ENCODE measurements at places on chromosomes 11 and 22.
A peak's percentile ranks its signal among the peaks of the same experiment; 100 is the strongest.

DNA sequence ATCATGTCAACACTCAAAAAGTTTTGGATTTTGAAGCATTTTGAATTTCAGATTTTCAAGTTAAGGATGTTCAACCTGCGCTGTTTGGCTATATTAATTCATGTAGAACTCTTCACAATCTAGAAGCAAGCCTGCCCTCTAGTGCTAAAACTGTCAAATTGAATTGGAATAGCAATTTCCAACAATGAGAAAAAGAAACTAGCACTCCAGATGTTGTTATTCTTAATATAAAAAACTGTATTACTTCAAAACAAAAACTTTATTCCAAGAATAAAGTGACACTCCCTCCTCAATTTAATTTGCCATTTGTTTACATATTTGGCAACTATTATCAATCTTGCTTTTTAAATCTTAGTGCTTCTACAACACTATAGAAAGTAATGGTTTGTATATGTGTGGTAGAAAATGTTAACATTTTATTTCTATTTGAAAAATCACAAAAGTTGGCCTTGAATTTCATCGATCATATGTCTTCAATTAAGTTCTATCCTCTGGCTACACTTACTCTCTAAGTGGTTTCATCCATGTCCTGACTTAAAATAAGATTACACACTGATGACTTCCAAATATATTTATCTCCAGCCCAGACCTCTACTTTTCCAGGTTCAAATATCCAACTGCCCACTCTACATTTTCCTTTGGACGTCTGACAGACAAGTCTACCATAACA, 36.6 kb downstream of the DCUN1D5 start:
- DNase-seq = peak; percentile 76

- no peak for DNase-seq
Measured at GRCh38 chr22:19354201-19354600, 62.7 kb upstream of the CLTCL1 start.

DNA sequence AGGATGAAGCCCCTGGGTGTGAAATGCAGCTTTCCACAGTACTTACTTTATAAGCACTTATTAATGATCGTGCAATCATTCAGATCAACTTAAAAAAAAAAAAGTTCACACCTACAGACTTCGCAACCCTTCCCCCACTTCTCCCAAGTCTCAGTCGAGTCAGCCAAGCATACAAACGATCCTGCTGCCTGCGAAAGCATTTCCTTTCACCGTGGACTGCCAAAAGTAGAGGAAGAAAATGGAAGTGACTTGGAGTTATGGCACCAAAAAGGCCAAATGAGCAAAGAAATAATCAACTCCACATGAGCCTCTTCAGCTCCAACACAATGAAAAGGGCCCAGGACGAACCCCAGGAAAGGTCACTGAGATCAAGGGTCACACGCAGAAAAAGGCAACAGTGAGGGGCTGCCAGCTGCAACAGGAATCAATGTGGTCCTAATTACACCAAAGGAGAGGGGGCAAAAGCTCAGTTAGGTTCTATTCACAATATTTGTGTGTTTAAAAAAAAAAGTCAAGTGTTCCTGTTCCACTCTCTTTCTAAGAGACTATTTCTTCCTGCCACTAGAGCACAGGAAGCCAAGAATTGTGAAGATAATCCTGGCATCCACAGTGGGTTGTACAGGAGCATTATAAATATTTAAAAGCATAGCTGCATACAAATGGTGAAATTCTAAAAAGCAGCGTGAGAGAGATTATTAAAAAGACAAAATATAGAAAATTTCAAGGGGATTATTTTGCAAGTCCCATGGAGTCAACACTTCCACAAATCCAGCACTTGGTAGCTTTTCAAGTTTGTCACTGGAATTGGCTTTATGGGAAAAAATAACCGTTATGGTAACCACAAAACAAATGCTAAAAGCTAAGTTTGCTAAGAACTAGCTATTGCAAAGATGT, 28.4 kb downstream of the CDON start:
- DNase-seq = no peak

GRCh38 chr11:12617632-12618031, 56.6 kb upstream of the TEAD1 start:
- no peak for DNase-seq

- peak; percentile 57 for DNase-seq
Measured at GRCh38 chr11:62508336-62509058, 38.1 kb downstream of the AHNAK start.

- DNase-seq = no peak
Measured at GRCh38 chr11:70498171-70498571, 99.8 kb downstream of the CTTN start.

DNA sequence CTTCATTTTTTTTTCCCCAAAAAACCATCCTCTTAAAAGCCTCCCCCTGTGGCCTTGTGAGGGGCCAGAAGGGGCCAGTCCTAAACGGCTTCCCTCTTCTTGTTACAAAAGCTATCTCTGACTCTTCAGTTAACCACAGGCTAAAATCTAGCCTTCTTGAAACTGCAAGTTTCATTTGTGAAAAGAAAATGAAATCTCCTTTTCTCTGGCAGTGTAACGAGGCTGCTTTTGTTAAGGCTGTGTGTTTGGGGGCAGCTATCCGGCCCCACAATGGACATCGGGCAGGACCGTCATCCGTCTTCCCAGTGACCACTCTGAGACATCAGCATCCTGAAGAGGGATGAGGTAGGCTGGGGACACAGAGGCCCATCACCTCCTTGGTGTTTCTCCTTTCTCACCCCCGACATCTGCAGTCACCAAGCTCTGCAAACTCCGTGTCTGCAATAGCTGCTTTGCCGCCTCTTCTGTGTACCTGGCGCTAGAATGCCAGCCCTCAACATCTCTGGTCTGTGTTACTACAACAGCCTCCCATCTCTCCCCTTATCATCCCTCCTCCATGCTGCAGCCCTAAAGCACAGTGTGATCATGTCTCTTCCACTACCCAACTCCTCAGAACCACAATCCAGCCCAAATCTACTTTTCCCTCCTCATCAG, 94.0 kb downstream of the RCN1 start:
- DNase-seq = no peak

DNA sequence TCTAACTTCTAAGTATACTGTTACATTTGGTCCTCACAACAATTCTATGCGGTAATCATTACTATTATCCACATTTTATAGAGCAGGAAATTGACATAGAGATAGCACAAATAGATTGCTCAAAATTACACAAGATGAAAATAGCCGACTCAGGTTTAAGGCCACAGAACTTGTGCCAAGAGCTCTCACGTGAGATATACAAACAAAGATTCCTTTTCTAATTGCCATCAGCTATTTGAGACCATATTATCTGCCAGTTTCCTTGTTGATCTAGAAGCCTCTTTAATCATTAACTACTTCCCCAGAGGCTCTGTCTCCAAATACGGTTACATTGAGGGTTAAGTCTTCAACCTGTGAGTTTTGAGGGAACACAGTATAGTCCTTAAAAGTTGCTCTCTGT, 61.0 kb upstream of the GLYATL1B start:
- no peak for DNase-seq

- DNase-seq = no peak
Measured at GRCh38 chr11:103898577-103899336, 137.7 kb upstream of the DDI1 start.

DNA sequence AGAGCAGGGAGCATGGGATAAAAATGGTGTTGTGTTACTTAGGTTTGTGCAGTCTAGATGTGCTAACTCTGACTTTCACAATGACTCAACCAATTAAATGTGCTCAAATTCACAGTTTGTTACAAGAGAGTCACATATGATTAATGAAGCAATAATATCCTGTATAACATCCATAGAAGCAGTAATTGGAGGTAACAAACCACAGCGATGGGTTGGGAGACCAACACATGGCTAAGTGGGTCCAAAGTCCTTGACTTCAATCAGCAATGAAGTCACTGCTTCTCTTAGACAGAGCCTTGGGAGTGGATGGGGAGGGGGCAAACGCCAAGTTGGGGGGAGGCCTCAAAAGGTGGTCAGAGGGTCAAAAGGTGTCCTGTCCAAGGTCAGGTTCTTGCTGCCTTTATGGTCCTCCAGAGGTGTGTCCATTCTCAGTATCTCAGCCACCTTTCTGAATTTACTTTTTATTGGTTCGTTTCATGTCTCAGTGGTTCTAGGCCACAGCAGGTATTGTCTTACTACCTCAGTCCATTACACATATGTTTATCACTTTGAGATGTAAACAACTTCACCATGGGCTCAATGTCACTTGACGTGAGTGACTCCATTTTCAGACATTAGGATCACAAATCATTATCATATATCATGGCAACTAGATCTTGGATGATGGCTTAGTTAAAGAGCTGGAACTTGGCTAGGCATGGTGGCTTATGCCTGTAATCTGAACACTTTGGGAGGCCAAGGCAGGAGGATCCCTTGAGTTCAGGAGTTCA, 32.4 kb downstream of the SLN start:
- no peak for DNase-seq

DNA sequence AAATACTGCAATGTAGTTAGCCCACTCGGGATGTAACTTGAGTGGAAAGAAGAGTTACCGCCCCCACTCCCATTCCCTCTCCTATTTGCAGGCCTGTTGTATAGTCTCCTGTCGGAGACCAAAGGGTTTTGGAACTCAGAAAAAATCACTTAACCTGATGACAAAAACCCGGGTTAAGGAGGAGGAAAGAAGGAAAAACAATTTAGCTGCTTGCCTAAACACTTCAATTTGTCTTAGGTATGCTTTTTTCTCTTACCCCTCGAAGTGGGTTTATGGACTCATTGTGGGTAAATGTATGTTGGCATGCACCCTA, 2.2 kb downstream of the YAP1 start:
- peak; percentile 36 for DNase-seq

DNA sequence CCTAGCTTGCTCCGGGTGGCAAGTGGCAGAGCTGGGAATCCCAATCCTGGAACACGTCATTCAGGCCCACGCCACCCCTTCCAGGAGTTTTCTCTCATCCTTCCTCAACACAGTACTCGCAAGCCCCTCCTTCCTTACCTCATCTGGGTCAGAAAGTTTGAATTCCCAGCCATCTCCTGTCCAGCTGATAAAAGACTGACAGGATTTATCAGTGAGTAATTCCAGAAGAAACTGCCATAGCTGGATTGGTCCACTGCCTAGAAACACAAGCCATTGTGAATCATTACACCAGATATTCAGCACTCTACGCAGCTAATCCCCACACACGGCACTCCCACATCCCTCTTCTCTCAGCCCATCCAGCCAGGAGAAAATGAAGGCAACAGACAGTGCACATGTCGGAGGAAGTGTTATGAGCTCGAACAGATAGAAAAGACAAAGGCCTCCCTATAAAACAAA, 124.0 kb downstream of the ETS1 start:
- DNase-seq = peak; percentile 80

- DNase-seq = no peak
Measured at GRCh38 chr11:61918938-61919704, 1.8 kb upstream of the RAB3IL1 start.

DNA sequence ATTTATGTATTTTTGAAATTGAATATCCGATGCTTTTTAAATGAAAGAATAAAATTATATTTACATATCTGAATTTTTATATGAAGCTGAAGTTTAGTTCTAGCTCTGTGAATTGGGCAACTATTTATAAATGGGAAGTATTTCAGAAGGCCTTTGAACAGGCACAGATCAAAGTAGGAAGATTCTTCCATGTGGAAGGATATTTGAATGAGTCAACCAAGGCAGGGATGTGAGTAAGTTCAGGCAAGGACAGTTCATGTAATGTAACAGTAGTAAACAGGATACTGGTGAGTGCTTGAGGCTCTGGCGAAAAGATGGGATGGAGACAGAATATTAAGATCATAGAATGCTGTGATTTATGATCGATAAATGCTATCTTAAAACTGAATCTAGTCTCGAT, 417.8 kb upstream of the CCDC179 start:
- peak; percentile 58 for DNase-seq

DNA sequence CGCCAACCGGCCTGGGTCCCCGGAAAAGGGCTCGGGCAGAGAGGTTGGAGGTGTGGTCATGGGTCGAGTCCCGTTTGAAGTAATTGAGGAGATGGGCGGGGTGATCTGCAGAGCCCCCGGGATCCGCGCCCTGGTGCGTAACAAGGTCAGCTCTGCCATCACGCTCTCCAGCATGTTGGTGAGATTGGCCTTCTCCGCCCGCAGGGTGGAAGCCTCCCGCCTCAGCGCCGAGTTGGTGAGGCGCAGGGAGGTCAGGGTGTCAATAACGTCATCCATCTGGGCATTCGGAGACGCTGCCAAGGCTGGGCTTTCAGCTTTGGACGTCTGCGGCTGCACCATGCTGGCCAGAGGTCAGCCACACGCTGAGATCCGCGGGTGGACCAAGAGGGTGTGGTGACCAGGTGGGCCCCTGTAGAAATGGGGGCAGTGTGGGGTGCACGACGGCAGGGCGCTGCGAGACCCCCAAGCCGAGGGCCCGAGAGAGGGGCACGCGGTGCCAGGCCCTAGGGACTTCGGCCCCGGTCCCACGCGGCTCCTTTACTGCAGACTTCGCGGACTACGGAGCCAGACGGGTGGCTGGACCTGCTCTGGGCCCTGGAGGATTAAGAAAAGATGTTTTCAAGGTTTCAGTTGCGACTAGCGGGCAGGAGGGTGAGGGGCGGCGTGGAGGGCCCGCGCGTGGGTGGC, 672 bp downstream of the RTL6 start:
- peak; percentile 16 for DNase-seq

DNA sequence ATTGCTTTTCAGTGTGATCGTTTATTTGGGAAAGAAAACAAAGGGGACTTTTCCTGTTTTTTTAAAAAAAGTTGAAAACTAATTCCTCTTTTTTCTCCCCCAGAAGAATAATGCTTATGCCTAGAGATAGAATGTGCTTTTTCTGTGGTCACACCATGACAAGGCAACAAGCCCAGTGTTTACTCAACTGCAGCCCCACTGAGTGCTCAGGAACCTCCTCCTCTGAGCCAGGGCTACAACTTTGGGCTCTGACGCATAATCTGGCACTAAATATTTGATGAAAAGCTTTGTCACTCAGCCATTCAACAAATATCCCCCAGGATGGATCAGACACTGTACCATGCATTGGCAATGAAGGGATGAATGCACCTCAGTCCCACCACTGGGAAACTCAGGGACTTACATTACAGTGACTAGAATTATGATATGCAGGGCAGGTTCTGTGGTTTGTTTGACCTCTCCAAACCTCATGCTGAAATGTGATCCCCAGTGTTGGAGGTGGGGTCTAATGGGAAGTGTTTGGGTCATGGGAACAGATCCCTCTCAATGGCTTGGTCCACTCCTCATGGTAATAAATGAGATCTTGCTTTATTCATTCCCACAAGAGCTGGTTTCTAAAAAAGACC, 155.9 kb downstream of the CCDC34 start:
- DNase-seq = peak; percentile 30

- peak; percentile 61 for DNase-seq
Measured at GRCh38 chr11:19820100-19820499, 107.5 kb downstream of the NAV2 start.

GRCh38 chr22:29617922-29618629, 14.6 kb downstream of the NF2 start:
- DNase-seq = peak; percentile 53

GRCh38 chr11:116970485-116971292, 127.5 kb downstream of the SIK3 start:
- no peak for DNase-seq
